ENCODE measurements at places on chromosomes 5 and 9.

DNA sequence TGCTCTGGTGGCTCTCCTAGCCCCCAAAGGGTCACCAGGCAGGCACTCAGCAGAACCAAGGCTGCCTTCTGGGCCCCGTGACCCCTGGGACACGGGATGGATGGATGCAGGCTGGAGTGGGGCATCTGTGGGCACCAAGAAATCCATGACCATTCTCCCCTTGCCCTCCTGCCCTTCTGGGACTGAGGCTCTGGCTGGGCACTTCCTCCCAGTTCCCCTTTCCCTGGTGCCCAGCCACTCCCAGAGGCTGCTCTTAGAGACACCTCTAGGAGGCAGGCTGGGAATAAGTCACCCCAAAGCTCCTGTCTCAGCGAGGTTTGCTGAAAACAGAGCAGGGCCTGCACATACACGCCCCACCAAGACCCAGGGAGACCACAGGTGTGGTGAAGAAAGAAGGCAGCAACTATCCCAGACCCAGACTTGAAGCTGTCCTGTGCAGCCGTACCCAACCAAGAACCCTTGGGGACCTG lies 943 bp downstream of the STING1 start:
- DNase-seq: no peak

DNA sequence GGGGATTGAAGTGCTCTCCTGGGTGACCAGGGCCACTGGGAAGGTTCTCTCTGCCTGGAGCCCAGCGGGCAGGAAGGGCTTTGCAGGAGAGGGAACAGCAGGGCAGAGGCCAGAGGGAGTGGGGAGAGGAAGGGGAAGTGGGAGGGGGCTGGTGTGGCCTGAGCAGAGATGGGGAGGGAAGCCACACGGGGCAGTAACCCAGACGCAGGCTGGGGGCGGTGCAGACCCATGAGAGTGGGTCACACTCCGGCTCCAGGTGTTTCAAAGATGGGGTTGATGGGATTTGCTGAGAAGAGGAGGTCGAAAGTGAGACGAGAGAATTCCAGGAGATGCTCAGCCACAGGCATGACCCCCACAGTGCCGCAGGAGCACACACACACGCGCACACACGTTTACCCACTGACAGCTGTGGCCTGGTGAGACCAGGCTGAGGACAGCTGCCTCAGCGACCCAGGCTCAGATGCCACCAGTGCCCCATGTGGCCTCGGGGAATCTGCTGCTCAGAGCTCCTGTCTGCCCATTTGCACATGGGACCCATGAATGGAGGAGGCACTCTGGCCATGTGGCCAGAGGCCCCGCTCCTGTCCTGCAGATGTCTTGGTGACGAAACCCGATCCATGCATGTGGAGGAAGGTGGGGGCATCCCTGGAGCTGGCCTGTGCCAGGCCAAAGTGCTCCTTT lies 32.7 kb upstream of the FCN2 start:
- no peak for DNase-seq

DNA sequence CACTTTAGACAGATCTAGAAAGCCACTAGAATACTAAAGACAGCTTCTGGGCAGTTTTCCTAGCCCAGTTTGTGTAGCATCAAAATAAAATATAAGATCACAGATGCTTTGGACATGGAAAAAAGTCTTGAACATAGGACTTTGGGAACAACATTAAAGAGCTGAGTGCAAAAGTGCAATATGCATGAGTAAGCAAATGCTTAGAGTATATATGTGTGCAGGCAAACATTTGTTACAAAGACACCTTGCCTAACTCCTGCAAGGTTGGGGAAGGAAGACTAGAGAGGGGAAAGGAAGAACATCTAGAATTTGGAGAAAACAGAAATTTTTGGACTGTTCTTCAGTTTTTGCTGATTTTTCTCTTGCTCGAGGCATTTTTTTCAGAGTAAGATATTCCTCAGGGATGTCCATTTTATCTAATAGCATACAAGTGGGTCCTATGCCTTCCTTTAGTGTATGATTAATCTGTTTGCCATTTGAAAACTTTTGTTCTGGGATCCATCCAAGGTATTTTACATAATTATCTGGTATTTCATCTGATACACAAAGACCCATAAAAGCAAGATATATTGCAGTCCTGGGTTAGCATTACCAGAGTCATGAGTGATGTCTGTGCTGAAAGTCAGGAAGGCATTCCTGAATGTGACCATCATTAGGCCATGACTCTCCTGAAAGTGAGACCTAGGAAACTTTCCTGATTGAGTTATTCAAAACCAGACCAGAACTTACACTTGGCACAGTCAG lies 142.0 kb upstream of the RGMB start:
- no peak for DNase-seq

GRCh38 chr5:68372161-68372560 lies 156.6 kb downstream of the PIK3R1 start:
- DNase-seq: no peak

GRCh38 chr9:109011231-109011671 lies 2.0 kb downstream of the CTNNAL1 start:
- DNase-seq: no peak

- no peak for DNase-seq
Observed at GRCh38 chr5:31854181-31855133, 215.5 kb downstream of the PDZD2 start.

GRCh38 chr9:77384406-77384805 lies 207.1 kb downstream of the VPS13A start:
- DNase-seq: no peak

DNA sequence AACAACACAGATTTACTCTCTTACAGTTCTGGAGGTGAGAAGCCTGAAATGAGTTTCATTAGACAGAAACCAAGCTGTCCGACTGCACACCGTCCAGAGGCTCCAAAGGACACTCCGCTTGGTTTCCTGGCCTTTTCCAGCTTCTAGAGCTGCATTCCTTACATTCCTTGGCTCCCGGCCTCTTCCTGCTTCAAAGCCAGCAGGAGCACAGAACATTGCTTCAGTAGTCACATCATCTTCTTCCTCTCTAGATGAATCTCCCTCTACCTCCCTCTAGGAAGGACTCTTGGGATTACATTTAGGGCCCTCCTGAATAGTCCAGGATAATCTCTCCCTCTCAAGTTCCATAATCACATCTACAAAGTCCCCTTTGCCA lies 213.3 kb downstream of the CDK5RAP2 start:
- no peak for DNase-seq

DNA sequence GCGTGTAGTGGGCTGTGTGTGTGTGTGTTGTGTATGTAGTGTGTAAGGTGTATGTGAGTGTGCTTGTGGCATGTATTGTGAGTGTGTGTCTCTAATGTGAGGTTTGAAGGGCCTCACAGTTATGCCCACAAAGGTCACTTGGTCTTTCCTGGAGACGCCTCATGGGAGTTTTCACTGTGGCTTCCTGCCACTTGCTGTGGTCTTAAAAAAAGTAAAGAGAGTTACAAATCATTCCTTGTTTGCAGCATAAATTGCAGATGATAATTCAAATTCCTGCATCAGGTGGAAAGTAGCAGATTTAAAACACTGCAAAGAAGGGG lies 72.6 kb downstream of the TENT4A start:
- no peak for DNase-seq

DNA sequence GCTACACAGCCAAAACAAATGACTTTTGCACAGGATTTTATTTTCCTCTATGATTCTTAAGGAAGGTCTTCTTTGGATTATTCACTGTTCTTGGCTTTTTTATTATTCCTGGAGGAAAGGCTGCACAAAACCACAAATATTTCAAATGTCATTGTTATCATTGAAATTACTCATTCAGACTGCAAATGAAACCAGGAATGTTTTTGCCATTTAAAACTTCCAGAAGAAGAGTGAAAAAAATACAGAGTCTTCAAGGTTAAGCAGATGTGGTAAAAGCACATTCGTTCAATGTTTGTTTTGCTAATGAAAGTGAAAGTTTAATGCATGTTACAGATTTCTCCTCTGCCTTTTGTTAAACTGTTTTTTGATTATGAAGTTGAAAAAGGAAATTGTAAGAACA lies 238.2 kb downstream of the TLE4 start:
- no peak for DNase-seq
